T1000 (cell line): ENCODE measurements at places on chromosomes 6 and 20.

- no peak for DNase-seq
These were observed 17.6 kb downstream of the CD109 start for GRCh38 chr6:73713426-73714147.

DNA sequence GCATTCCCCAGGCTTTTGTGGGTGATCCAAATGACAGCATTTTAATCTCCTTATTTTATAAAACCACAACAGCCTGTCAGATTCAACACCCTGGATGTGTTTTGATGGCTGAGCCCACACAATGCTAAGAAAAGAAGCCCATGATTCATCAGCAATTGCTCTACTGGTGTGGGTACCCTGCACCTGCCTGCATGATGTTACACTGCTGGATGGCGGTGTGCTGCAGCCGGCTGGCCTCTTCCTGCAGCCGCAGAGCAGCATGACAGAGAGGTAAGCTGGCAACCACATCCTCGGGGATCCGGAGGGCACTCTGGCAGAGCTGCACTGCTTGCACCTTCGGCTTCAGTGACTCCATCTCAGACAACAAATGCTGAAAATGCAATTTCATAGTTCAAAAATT, 327.5 kb downstream of the SYNE1 start:
- no peak for DNase-seq

GRCh38 chr6:163291622-163292021, 122.9 kb upstream of the QKI start:
- DNase-seq: no peak

DNA sequence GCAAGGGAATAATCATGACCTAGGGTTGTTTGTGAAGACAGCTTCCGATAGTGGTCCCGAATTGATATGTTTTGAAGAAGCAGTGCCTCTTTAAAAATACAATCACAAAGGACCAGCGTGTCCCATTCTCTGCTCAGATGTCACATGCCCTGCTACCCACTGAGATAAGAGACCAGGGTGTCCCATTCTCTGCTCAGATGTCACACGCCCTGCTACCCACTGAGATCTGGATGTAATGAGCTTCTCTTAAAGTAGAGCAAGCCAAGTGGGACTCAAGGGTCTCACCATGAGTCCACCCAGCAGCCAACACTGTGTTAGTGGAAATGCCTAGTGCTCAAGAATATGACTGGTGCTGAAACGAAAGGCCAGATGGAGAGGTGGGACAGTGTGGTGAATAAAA, 22.2 kb downstream of the RIN2 start:
- DNase-seq: no peak

- peak; percentile 69 for DNase-seq
These were observed 49.6 kb upstream of the PTPRK start for GRCh38 chr6:128569732-128570679.

- DNase-seq: no peak
These were observed 443.1 kb upstream of the OPRM1 start for GRCh38 chr6:153595903-153596302.

DNA sequence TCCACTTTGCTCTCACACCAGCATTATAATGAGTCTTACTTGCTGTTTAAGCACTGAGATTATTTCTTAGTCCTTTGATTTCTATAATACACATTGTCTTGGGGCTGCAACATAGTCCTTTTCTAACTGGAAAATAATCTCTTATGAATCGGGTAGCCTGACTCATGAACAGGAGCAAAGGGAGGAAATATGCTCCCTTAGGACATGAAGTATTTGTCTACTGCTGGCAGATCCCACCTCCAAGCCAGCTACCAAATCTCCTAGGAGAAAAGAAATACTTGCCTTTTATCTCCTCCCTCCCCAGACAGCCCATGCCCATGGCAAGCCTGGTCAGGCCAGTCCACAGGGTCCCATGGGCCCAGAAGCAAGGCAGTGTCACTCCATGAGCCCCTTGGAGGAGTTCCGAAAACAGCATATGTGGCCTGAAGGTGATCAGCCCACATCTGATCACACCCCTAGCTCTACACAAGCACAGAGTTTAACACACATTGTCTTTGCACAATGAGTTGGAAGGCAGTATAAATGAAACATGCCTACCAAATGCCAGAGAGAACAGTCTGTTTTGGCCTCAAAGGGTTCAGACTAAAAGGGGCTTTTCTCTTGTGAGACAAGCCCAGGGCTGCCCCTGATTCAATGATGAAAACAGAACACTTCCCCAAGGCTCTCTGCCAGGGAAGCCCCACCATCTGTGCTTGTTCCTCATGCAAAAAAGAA, 37.1 kb upstream of the SLC4A11 start:
- DNase-seq: no peak

DNA sequence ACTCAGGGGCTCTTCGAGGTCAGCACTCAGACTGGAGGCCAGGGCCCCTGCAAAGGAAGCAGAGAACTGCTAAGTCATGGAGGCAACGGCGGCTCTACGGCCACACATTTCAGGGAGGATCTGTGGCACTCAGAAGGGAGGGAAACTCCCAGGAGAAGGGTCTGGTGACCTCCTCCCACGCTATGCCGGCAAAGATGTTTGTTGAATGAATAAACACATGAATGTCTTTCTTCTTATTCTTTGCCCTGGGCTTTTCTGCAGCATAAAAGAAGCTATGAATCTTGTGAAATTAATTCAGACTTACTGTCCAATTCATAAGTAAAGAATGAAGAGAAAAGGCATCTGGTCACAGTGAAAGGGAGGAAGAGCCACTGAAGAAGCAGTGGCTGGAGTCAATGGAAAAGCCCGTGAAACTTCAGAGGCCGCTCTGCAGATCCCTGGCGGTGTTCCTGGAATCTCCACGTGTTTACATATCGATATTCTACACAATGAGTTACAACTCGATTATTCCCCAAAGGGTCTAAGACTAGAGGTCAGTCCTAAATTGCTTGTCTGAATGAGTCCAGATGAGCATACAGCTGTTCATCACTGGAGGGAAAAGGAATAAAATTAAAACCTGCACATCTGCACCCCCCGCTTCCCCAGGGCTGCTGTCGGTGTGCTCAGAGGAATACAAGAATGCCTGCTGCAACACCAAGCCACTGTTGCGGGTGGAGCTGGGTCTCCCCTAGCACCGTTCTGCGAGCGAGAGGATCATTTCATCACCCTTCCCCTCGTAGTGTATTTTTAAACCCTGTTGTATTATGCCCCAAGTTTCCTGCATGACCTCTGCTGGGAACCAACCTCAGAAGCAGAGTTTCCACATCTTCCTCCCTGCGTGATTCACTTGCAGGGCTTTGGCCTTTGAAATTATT, 25.6 kb downstream of the INSM1 start:
- DNase-seq: no peak

DNA sequence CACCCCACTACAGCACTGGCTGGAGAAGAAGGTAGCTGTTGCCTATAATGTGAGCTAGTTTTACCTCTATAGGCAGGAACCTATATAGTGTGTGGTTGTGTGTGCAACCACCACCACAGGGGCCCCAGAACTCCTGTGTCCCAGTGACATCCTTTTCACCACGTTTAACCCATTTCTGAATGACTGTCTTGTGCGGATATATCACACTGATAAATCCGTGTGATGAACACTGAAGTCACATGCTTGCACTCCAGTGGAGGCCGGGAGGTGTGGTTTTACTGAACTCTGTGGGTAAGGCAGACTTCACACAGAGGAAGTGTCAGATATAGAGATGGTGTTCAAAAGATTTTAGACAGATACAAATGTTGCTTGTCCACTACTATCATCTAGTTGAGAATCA, 32.5 kb downstream of the SDHAF4 start:
- DNase-seq: no peak
